Stimulated activated CD8-positive, alpha-beta memory T cell treated with anti-CD3 and anti-CD28 coated beads, Interleukin-15, amount 100 ng/mL, for 24 hours (primary cell): ENCODE measurements at places on chromosomes 2 and 18.

GRCh38 chr2:202031246-202031951 is 2.3 kb upstream of the FZD7 start:
- no peak for DNase-seq

- DNase-seq: no peak
Observed at GRCh38 chr18:23969664-23970063, 44.9 kb upstream of the TTC39C start.

DNA sequence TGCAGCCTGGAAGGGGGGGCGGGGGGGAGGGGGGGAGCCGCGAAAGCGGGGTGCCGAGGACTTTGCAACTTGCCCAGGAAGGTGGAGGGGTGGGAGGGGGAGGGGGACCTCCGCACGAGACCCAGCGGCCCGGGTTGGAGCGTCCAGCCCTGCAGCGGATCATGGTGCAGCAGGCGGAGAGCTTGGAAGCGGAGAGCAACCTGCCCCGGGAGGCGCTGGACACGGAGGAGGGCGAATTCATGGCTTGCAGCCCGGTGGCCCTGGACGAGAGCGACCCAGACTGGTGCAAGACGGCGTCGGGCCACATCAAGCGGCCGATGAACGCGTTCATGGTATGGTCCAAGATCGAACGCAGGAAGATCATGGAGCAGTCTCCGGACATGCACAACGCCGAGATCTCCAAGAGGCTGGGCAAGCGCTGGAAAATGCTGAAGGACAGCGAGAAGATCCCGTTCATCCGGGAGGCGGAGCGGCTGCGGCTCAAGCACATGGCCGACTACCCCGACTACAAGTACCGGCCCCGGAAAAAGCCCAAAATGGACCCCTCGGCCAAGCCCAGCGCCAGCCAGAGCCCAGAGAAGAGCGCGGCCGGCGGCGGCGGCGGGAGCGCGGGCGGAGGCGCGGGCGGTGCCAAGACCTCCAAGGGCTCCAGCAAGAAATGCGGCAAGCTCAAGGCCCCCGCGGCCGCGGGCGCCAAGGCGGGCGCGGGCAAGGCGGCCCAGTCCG is 540 bp downstream of the SOX11 start:
- no peak for DNase-seq

DNA sequence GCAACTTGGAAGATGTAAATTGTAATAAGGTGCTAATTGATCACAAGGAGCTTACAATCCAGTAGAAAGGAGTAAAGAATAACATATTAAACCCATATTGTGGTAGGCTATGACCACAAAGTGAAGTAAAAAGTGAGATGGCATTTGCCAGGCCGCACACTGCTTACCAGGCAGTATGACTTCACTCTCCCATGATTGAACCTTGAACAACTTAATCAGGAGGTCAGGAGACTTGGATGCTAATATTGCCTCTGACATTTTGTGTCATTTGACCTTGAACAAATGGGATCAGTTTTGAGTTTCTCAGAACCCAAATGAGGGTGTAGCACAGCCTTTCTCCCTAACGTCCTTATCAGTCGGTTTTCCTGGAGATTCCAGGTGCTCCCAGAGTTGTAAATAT is 44.0 kb downstream of the SLC9A2 start:
- DNase-seq: no peak

GRCh38 chr2:24463271-24463670 is 27.8 kb upstream of the NCOA1 start:
- DNase-seq: no peak

DNA sequence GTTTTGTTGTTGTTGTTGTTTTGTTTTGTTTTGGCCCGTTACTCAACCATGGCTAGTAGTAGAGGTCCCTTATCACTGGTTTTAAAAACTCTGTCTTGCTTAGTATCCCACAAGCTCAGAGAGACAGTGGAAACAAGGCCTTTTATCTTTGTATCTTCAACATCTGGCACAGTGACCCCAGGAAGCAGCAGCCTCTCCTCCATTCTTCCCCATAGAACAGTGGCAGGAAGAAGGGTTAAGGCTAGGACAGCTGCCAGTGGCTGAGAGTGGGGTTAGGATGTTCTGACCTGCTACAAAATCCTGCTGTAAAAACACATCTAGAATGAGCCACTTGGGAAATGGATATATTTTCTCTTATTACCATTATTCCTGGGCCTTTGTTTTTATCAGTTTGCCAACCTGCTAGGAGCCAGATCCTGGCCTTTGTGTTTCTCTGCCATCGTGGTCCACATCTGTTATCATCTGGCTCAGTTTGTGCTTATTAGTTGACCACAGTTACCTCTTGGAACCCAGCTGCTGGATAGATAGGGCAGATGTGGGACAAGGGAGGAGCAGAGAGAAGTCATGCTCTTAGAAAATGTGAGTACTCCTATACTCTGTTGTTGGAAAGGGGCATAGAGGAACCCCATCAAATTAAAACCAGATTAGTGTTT is 246.8 kb downstream of the AGPS start:
- DNase-seq: no peak

- DNase-seq: no peak
Observed at GRCh38 chr2:67050622-67051021, 346.5 kb upstream of the ETAA1 start.
